ENCODE measurements at places on chromosomes 7 and 10. TPM values are rescaled to one million over a fixed set of nuclear protein-coding genes. Genes with fewer than 3 reads are reported as not detected.
A peak's percentile ranks its signal among the peaks of the same experiment; 100 is the strongest.

GRCh38 chr7:123569352-123570010 lies 11.9 kb upstream of the NDUFA5 start:
- DNase-seq, result no peak

DNA sequence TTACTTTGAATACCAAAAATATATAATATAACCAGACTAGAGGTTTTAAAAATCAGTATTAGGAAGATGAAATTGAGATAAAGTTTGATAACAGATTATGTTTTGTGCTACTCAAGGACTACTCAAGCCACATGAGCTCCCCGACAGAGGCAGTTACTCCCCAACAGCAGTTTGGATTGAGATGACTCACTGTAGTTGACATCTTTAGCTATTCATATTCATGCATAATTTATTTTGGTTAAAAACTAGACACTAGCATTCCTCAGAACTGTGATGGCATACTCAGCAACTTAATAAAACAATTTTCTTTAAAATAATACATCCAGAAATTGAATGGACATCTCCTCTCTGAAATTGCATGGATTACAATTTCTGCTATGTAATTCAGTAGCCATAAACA lies 19.6 kb downstream of the PCLO start:
- DNase-seq, result no peak

SLC26A3 gene
- total RNA-seq, result not detected

- DNase-seq, result no peak
Observed at GRCh38 chr7:85737426-85737825, 550.6 kb upstream of the SEMA3D start.

MRPS16 gene
- 118 TPM for total RNA-seq

DNA sequence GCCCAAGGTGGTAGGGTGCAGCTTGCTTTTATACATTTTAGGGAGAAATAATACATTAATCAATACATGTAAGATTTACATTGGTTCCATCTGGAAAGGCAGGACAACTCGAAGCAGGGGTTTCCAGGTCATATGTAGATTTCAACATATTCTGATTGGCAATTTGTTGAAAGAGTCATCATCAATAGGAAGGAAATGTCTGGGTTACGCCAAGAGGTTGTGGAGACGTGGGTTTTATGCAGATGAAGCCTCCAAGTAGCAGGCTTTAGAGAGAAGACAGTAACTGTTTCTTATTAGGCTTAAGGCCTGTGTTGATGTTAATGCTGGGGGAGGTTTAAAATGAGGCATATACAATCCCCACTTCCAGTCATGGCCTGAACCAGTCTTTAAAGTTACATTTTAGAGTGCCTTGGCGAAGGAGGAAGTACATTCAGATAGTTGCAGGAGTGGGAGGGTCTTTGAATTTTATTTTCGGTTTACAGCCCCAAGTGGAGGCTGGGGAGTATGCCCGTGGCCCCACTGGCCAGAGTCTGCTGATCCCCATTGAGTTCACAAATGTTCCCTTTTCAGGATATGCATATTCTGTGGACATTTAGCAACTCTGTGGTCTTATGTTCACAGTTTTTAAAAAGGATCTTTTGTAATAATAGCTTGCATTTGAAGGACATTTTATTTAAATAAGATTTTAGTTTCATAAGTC lies 166.0 kb upstream of the GDF10 start:
- DNase-seq, result no peak

HTR7 gene
- total RNA-seq, result 0.12 TPM

DNA sequence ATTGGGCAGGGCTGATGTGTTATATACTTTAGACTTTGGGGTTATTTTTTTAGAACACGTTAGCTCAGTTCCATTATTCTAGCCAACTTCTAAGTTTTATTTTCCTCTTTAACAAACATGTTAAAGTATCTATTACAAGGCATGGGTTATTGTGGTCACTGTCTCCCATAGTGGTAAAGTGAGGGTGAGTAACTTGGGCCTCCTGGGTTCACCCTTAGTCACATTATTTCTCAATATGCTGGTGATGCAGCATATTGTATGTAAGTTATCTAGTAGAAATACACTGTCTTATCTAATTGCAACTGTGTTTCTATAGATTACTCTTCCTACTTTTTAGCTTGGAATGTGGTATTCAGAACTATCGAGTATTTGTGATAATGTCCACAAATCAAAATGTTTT lies 65.9 kb downstream of the BBS9 start:
- DNase-seq, result peak; percentile 16

ARID5B gene
- total RNA-seq, result 17.6 TPM

GRCh38 chr10:124904796-124905195 lies 37.1 kb upstream of the ZRANB1 start:
- no peak for DNase-seq

DNA sequence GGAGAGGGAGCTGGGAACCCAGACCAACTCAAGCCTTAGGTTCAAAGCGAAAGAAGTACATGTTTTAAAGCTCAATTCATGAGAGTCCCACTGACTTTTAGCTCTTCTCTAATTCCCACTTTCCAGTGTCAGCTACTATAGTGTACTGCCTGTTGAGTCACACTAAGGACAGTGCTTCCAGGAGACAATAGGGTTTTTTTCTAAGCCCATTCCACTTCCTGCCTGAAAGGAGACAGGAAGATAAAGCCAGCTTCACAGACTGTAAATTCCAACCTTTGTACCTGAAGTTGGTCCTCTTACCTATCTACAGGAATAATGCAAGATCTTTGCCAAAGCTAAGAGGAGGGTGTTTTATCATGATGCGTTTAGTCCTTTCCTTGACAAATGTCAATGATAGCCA lies 4.4 kb downstream of the MSRB2 start:
- peak; percentile 35 for DNase-seq

- DNase-seq, result peak; percentile 44
Observed at GRCh38 chr10:93333278-93333978, 148.7 kb downstream of the MYOF start.

DNA sequence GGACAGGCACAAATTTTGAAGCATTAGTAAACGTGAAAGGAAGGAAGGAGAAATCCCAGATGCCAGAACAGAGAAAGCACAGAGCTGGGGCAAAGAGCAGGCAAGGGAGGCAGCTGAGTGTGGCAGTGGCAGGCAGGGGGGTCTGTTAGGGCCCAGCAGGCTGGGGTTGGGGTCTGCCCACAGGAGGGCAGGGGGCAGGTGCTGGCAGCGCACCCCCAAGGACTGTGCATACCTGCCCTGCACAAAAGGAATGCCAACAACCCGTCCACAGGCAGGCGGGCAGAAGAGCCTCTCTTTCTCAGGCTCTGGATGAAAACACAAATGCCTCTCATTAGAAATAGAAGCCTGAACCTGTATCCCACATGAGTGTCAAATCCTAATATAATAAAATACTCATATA lies 552.3 kb downstream of the PTPRN2 start:
- no peak for DNase-seq

DNA sequence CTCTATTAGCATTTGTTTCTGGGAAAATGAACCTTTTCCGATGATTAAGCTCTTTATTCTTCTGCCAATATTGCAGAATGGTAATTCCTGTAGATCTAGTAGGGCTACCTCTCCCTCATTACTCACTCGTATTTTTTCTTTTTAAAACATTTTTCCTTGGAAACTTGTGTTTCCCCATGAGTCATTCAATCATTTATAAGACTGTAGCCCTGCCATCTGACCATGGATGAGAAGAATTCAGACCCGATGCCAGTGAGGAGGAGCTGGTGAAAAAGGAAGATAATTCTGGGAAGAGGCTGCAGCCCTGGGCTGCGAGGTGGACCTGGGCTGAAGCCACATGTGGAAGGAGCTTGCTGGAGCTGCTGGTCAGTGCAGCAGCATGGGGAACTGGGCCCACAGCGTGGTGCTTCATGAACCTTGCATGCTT lies 242.8 kb downstream of the KLF6 start:
- DNase-seq, result peak; percentile 80

- DNase-seq, result no peak
Observed at GRCh38 chr7:5630670-5631069, 150.8 kb downstream of the RNF216 start.

HGF gene
- total RNA-seq, result not detected

SFRP4 gene
- total RNA-seq, result not detected

AKR1C3 gene
- total RNA-seq, result 120 TPM

GRCh38 chr7:137446025-137446424 lies 102.5 kb upstream of the PTN start:
- no peak for DNase-seq

DNA sequence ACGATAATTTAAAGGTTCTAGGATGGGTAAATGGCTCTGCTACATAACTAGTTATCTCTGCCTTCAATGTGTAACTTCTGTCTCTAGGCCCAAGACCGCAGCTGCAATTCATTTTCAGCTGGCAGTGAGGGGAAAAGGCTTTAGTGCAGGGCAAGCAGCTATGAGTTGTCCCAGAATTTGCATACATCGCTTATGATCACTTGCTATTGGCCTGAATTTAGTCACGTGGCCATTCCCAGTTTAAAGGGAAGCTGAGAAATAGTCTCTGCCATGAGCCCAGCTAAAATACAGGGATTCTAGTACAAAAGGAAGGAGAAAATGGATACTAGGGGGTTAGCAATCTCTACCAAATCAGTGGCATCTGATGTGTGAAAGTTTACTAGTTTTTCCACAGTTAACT lies 145.8 kb upstream of the IMMP2L start:
- DNase-seq, result no peak

HOXA3 gene
- 0.41 TPM for total RNA-seq

GRCh38 chr7:90453931-90454330 lies 15.5 kb upstream of the PTTG1IP2 start:
- DNase-seq, result no peak

CNNM1 gene
- not detected for total RNA-seq

- DNase-seq, result no peak
Observed at GRCh38 chr7:122885583-122886356, 490 bp downstream of the CADPS2 start.

GRCh38 chr7:21966271-21966670 lies 20.6 kb upstream of the CDCA7L start:
- DNase-seq, result no peak

GRCh38 chr10:124210263-124210662 lies 116.9 kb upstream of the CHST15 start:
- DNase-seq, result no peak

DNA sequence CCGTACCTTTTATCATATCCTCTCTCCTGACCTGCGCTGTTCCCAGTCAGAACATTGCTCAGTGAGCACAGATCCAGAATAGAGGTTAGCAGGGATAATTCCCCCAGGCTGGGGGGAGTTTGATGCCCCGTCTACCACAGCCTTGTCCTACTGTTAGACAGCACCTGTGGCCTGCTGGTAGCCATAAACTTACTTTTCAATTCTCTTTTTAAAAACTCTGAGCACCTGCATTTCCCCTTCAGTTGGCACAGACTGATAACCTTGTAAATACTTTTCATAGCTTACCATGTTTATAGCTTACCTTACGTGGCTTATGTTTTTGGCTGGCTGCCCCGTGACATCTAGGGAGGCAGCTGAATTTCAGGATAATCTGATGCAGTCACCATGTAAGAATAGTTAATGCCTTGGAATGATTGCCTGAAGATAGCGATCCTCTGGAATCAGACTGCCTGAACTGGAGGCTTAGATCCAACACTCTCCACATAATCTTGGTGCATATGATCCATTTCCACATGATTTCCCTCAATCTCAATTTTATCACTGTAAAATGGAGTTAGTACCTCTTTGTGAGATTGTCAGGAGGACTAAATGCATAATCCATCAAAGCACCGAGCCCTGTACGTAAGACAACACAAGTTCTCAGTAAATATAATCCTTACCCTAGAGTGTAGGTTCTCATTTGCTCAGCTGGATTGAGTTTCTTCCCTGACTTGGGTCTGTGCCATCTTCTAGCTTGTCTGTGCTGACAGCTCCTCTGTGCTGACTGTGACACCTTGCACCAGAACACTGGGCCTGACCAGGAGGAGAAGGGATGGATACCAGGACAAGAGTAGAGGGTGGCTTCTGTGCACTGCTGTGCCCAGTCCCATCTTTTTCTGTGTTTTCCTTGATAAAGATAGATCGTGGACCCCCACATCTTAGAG lies 111.7 kb upstream of the GJD4 start:
- no peak for DNase-seq

- DNase-seq, result no peak
Observed at GRCh38 chr7:17807242-17807641, 133.1 kb downstream of the SNX13 start.

SPDYE11 gene
- not detected for total RNA-seq

DNA sequence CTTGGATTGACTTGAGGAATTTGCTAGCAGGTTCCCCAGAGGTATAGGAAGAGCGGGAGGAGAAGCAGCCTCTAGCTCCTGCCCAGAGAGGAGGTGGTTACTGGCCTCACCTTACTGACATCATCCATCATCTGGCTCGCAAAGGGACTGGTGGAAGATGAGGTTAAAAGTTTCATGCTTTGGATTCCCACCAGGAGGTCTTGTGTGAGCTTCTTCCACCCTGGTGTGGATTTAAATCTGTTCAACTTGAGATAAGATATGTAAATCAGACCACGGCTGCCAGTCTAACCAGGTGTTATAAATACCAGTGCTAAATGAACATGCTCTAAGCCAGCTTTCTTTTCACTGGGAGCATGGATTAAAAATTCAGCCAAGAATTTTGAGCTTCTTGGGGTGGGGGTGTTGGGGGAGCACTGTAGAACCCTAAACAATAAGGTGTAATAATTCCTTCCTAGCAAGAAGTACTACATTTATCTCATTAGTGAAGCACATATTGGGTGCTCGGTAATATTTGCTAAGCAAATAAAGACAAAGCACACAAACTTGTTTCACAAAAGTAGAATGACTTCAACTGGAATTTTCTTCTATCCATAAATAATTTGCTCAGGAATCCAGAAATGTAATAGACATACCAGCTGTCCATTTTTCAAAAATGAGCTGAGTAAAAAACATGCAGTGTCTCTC lies 7.8 kb downstream of the PROSER2 start:
- peak; percentile 32 for DNase-seq

GRCh38 chr7:120735791-120736190 lies 122.2 kb downstream of the TSPAN12 start:
- DNase-seq, result no peak

GRCh38 chr10:101182936-101183335 lies 46.3 kb downstream of the LBX1 start:
- DNase-seq, result no peak

DKK1 gene
- total RNA-seq, result 1,320 TPM

DNA sequence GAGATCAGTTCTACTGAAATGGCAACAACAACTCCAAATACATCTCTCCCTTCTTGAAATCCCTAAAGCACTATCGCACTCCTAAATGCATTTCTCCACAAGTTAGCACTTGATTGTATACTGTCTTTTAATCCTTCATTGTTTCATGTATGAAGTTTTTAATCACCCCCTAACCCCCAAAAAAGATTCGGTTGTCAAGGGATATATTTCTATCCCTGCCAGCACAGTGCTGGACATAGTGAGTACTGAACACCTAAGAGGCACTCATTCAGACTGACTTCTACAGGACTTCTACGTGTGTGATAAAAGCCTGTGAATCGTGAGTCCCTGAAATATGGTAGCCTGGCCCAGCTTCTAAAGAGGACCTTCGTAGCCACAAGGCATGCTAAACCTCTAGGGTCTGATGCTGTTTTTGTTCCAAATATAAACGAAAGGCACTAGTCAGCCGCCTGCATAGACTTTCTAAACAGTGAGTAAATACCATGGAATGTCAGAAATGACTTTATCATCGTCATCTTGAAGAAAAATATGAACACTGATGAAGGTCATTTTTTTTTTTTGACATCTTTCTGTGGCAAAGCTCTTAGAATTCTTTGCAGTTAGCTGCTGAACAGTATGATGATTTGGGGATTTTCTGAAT lies 14.6 kb upstream of the ZSCAN21 start:
- peak; percentile 92 for DNase-seq

PRTFDC1 gene
- total RNA-seq, result 15.8 TPM
